Central memory CD8-positive, alpha-beta T cell (primary cell): ENCODE measurements at places on chromosomes 7 and 10.

- no peak overlapping the region for H3K4me3 ChIP-seq
- peaks cover 38% of the 10 kb centered on the region for H3K27me3 ChIP-seq
- no peaks in the 10 kb centered on the region for H3K36me3 ChIP-seq
- H3K27ac ChIP-seq = no peak overlapping the region
Observed at GRCh38 chr7:112134039-112134438, 72.2 kb downstream of the DOCK4 start.

DNA sequence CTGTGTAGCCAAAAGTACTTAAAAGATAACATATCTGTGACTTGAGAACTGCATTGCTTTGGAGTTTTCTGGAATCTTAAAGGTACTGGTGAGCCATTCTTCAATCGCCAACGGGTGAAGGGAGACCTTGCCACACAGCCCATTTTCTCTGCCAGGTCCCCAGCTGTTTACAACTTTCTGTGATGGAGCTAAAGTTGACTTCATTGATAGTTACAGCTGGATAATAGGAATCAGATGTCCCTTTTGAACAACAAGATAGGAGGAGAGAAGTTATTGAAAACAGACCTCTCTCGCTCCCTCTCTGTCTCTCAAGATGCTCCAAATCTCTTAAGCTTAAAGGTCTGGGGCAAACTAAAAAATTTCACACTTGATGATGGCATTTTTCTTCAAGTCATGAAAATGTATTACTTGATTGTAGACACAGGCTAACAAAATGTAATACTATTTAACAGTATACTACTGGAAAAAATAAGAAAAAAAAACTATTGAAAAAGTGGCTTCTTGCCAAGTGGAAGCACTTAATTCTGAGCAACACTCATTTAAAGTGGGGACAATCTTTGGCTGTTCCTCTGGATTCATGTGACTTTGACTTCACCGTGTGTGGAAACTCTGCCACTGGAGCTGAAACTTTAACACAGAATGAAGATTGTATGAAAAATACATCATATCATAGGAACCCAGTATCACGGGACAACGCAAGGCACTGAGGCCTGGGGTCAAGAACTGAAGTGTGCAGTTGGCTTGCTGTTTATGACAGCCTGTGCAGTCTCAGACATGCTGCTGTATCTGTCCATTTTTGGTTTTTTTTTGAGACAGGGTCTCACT, 78.4 kb upstream of the AFAP1L2 start:
- no peaks in the 10 kb centered on the region for H3K27me3 ChIP-seq
- peaks cover 15% of the 10 kb centered on the region for H3K4me1 ChIP-seq
- no peak for DNase-seq
- no peak overlapping the region for H3K27ac ChIP-seq
- peaks cover 18% of the 10 kb centered on the region for H3K36me3 ChIP-seq

GRCh38 chr7:27888736-27889135, 148.8 kb downstream of the TAX1BP1 start:
- H3K27me3 ChIP-seq = no peaks in the 10 kb centered on the region
- peaks cover 14% of the 10 kb centered on the region for H3K4me1 ChIP-seq
- H3K4me3 ChIP-seq = no peak overlapping the region
- DNase-seq = no peak
- H3K36me3 ChIP-seq = peaks cover 4% of the 10 kb centered on the region

DNA sequence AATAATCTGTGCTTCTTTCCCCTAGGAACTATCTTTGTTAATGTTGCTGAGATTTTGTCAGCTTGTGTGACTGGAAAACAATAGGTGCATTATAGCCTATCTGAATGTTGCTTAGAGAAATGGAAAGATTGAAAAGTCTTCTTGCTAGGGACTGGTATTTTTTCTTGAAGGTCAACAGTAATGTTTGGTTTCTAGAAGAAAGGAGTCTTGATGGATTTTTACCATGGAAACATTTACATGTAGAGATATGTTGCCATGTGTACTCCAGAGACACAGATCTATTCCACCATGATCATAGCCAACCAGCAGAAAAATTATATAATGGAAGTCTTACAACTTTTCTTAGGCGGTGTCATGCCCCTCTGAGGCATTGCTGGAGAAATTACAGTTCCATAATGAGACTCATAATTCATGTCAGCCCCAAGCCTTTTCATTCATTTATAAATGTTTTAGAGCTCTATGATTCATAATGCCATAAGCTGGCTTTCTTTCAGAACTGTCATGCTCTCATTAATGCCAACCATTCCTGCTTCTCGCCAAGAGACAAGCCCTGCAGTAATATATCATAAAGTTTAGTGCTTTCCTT, 175.1 kb upstream of the PTPRZ1 start:
- H3K27me3 ChIP-seq = no peaks in the 10 kb centered on the region
- no peak for DNase-seq
- no peaks in the 10 kb centered on the region for H3K36me3 ChIP-seq
- H3K4me3 ChIP-seq = no peak overlapping the region

- no peak for DNase-seq
- H3K27me3 ChIP-seq = no peaks in the 10 kb centered on the region
- H3K4me3 ChIP-seq = no peak overlapping the region
- no peak overlapping the region for H3K27ac ChIP-seq
- H3K4me1 ChIP-seq = no peaks in the 10 kb centered on the region
- peaks cover 1% of the 10 kb centered on the region for H3K36me3 ChIP-seq
Observed at GRCh38 chr7:84003191-84003590, 191.4 kb downstream of the SEMA3A start.

GRCh38 chr10:26380815-26381214, 57.3 kb upstream of the APBB1IP start:
- H3K4me3 ChIP-seq = no peak overlapping the region
- peaks cover under 1% of the 10 kb centered on the region for H3K27me3 ChIP-seq
- H3K4me1 ChIP-seq = no peaks in the 10 kb centered on the region
- DNase-seq = no peak

GRCh38 chr10:6787091-6787490, 207.0 kb upstream of the PRKCQ start:
- peaks cover 24% of the 10 kb centered on the region for H3K27me3 ChIP-seq
- no peak for DNase-seq
- H3K4me1 ChIP-seq = no peaks in the 10 kb centered on the region
- no peaks in the 10 kb centered on the region for H3K36me3 ChIP-seq
- no peak overlapping the region for H3K27ac ChIP-seq
- H3K4me3 ChIP-seq = no peak overlapping the region
